Dermis microvascular lymphatic vessel endothelial cell (primary cell): ENCODE measurements at places on chromosomes 3 and 15. TPM values are rescaled to one million over a fixed set of nuclear protein-coding genes. Genes with fewer than 3 reads are reported as not detected.

DNA sequence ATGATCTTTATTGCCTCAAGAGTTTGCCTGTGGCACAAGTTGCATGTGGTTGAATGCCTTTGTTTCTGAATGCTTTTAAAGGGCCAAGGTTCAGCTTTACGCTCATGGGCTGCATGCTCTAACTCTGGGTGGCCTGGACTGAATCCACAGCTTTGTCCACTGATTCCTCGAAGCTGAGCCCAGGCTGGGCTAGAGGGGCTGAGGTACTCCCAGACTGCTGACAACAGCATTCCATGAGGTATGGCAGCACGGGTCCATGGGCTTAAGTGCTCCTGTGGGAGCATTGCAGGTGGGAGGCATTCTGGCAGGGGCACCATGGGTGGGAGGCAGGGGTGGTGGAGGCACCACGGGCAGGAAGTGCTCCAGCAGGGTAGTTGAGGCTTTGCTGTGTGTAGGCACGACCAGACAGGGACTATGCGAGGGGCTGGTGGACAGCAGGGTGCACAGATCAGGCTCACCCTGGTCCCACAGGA is 61.6 kb downstream of the GLCE start:
- DNase-seq, result no peak

DNA sequence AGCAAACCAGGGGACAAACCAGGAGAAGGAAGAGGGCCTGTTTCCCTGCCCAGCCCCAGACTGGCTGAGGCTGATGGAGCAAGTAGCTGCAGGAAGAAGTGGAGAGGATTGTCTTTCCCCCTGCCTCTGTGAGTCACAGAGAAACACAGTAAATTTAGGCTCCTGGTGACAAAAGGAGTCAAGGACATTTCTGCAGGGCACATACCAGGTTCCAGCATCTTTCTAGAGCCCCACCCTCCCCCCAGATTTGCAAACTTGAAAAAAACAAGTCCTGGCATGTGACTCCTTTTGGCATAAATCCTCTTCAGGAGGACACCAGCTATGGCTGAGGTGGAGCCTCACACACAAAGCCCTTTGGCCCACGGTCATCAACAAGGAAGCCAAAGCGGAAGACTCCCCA is 17.8 kb downstream of the PLD1 start:
- DNase-seq, result peak; percentile 65

DNA sequence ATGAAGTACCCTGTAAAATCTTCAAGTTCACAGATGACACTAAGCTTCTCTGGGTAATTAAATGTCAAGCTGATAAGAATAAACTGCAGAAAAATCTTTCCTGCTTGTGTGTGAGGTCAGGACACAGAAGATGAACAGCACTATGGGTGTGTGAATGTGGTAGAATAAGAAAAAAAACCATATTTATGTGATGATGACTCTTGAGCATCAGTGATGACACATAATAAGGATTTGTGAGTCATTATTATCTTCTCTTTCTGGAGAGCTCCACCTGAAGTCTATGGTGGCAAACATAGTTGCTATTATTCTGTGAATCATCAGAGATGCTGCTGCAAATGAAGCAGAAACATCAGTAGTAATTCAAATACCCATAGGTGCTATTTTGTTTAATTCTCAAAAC is 422.4 kb downstream of the DIPK2A start:
- DNase-seq, result no peak

GRCh38 chr3:142987707-142988106 is 13.7 kb upstream of the U2SURP start:
- peak; percentile 41 for DNase-seq

DNA sequence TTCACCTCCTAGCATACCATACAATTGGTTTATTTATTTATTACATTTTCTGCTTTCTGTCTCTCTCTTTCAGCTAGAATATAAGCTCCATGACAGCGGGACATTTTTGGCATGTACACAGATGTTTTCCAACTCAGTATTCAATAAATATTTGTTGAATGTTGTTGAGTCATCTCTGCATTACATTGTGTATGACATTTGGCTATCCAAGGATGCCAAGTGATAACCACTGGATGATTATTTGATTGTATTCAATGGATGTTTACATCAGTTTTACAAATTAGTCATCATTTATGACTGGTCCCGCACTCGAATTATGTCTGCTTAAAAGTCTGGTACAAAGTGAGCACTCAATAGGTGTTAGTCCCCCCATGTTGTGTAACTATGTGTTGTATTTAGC is 49.5 kb upstream of the STXBP5L start:
- DNase-seq, result no peak

GRCh38 chr3:118402971-118403370 is 631.7 kb downstream of the IGSF11 start:
- DNase-seq, result no peak

DNA sequence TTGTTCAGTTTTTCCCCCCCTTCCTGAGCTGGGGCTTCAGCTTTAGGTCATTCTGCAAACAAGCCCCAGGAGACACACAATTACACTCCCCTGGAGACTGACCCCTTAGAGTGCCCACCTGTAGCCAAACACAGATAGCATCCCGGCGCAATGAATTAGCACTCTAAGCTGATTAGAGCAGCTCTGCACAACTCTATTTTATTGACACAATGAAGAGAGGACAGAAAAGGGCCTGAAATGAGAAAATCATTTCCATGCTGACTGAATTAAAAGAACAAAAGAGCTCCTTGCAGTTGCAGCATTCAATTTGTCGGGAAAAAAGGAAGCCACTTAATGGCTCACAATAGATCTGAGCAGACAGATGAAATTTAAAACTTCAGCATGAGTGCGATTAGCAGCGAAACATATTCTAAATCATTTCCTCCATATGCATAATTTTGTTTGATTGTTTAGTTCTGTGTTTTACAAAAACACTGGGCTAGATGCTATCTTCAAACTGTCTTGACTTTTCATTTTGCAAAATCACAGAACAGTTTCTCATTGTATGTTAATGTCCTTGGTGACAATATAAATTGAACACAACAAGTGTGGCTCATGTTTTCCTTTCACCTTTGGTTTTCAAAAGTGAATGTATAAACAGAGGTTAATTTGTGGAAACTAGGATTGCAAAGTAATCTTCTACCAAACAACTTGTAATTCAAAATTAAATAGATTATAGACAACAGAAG is 308.6 kb downstream of the MECOM start:
- peak; percentile 7 for DNase-seq

GRCh38 chr3:193801097-193801496 is 208.1 kb downstream of the OPA1 start:
- no peak for DNase-seq

DNA sequence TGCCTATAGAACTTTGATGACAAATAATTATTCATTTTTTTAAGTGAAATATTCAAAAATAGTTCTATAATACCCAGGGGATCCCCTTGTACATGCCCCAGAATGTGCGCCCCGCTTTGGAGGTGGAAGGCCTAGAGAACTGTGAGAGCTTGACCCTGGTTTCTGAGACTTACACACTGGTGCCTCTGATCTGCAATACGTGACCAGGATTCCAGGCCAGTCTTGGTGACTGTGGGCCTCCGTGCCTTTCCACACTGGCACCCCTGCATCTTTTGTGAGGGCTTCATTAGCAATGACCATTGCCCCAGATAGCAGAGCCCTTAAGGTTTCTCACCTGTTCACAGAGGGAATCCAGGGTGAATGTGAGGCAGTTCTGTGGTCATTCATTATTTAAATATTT is 44.0 kb downstream of the CLSTN2 start:
- DNase-seq, result no peak

DNA sequence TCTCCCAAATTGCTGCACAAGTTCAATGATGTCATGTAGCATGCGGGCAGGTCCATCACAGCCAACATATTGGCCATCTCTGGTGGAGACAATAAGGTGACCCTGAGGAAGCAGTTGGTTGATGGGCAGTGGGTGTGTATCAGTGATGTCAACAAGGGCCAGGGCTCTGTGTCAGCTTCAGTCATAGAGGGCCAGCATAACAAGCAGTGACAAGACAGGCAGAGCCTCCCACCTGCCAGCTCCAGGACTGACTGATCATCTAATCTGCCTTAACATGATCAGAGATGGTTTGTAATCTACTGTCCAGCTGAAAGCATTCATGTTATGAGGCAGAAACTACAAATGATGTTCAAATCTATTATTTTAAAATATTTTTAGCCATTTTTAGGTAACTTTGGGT is 62.3 kb downstream of the GLB1 start:
- DNase-seq, result no peak

Gene SHC4
- 0.25 and 0.51 TPM in 2 replicates for total RNA-seq

Gene PPARG
- 56.0 and 58.8 TPM in 2 replicates for total RNA-seq

Gene IGSF11
- under 0.01 and 0.13 TPM in 2 replicates for total RNA-seq

Gene GRK7
- total RNA-seq, result not detected in 2 replicates

Gene C2CD4A
- 3.2 and 4.3 TPM in 2 replicates for total RNA-seq

Gene LIPH
- 0.13 TPM in 1 of 2 replicates, not detected in the other for total RNA-seq
